Epithelial cell of proximal tubule (primary cell): ENCODE measurements at places on chromosomes 5 and 9. TPM values are rescaled to one million over a fixed set of nuclear protein-coding genes. Genes with fewer than 3 reads are reported as not detected.

The LVRN gene
- total RNA-seq = 0.58 TPM in 1 of 2 replicates, not detected in the other

The RBM27 gene
- 16.5 and 17.4 TPM in 2 replicates for total RNA-seq

The CDX1 gene
- not detected in 2 replicates for total RNA-seq

The TSSK1B gene
- total RNA-seq = not detected in 2 replicates

The MACROH2A1 gene
- total RNA-seq = 390 and 403 TPM in 2 replicates

The GABRP gene
- not detected in 2 replicates for total RNA-seq

The MLANA gene
- total RNA-seq = not detected in 2 replicates

DNA sequence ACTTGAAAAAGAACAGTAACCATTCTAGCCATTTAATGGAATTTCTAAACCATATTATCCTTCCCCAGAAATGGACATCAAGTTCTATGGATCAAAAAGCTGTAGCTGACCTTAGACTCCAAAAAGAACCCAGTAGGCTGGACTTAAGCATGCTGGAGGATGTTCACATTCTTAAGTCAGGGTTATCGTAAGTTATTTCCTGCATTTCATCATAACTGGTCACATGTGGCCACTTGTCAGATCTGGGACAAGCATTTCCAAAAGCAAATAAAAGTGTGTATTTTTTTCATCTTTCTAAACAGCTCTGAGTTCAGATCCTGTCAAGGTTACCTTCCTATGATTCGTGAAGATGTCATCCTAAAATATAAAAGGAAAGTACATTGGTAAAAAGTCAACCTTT lies 274.5 kb upstream of the PTGER4 start:
- DNase-seq = no peak

DNA sequence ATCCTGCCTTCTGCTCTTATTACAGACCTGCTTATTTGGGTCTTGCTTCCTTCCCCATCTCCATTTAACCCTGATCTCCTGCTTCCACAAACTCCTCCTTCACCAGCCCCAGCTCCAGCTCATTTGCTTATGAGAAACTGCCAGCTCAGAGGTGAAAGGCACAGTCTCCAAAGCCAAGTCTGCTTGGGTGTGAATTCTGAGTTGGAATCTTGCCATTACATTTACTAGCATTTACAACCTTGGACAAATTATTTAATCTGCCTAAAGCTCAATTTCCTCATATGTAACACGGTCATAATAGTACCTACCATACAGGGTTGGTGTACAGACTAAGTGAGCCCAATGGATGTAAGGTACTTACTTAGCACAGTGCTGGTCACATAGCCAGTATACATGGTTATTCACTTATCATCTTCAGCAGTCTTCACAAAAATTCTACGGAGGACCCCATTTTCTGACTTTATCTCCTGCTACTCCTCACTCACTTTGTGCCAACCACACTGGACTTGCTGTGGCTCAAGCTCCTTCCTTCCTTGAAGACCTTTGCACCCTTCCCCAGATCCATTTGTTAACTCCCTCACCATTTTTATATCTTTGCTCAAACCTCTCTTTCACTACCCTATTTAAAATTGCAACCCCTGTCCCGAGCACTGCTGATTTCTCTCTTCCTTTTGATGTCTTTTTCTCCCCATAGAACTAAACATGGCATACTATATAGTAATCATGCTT lies 86.2 kb downstream of the DOCK2 start:
- DNase-seq = no peak

DNA sequence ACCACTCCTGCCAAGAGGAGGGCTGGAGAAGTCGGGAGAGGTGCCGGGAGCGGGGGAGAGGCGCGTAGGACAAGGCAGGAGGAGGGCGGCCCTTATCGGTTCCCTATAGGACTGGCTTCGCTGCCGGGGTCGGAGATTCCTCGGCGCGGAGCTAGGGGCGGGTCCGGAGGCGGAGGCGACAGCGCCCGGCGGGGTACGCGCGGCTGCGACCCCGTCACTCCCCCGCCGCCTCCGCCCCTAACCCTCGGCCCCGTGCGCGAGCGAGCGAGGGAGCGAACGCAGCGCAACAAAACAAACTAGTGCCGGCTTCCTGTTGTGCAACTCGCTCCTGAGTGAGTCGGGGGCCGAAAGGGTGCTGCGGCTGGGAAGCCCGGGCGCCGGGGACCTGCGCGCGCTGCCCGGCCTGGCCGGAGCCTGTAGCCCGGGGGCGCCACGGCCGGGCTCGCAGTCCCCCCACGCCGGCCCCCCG lies 2.0 kb downstream of the GLIS3 start:
- DNase-seq = no peak

DNA sequence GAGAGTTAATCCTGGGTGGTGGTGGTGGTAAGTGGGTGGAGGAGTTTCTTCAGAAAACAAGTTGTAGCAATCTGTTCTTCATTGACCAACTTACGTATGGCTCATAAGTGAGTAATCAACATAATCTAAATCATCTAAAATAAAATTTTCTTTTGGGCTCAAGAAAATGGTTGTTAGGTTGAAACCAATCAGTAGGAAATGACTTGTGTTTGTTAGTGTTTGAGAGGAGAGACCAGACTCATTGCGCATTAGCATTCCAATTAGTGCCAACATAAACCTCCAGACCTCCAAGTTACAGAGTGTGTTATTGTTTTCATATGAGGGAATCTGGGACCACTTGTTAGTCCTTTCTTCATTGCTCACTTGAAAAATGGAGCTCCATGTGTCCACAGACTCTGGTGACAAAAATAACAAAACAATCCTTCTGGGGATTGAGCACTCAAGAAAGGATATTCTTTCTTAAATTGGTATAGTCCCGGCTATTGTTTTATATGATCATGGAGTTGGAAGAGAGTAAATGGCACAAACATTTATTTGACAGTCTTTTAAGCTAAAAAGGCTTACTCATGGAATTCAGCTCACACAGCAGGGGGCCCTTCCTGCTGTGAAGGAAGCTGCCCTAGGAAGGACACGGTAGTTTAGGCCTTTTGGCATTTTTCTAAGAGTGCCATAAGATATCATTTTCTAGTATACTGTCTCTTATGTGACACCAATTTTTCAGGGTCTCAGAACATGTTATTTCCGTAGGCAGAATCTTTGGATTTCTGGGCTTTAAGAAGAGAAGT lies 441.1 kb downstream of the EBF1 start:
- no peak for DNase-seq

DNA sequence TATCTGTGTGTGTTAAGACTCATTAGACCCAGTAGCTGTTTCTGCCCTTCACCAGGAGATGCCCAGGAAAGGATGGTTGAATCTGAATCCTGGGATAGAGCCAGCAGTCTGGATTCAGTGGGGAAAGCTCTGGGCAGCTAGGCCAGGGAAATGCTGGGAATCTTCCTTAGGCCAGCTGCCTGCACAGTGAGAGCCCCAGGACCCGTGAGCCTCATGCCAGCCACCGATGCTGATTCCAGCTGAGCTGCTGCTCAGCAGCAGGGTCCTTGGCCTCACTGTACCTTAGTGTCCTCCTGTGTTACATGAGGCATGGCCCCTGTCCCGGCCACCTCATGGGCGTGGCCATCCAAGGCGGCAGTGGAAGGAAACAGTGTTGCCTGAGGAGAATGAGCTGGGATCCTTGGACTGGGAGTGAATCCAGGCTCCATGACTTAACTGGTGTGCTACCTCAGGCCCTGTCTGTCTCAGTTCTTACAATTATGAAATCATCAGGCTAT lies 87.1 kb downstream of the AMBP start:
- DNase-seq = no peak

DNA sequence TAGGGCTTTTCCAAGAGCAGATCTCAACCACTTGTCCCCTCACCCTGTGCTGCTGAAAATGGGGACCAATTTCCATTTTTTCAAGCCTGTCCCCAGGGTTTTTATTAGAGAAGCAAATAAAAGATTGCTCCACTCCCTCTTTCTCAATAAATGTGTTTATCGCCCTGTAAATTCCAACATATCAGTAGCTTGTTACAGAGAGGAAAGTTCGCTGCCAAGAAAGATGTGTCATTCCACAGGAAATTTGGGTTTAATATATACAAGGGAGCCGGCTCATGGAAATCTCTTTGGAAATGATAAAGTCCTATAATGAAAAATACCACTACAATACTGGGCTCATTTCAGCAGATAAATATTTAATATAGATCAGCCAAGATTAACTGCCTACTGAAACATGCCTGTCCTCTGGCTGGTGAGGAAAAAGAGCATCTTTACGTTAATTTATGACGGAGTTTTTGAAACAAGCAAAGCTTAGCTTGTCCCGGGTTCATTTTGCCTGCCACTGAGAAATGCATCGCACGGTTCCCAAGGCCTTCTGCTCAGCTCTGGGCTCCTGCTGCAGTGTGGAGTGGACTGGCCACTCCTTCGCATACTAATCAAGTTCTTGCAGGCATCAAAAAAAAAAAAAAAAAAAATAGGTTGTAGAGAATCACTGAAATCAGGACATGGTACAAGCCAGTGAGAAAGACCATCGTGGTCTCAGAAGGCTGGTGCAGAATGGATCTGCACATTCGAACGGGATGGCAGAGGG lies 84.5 kb downstream of the BRINP1 start:
- no peak for DNase-seq

DNA sequence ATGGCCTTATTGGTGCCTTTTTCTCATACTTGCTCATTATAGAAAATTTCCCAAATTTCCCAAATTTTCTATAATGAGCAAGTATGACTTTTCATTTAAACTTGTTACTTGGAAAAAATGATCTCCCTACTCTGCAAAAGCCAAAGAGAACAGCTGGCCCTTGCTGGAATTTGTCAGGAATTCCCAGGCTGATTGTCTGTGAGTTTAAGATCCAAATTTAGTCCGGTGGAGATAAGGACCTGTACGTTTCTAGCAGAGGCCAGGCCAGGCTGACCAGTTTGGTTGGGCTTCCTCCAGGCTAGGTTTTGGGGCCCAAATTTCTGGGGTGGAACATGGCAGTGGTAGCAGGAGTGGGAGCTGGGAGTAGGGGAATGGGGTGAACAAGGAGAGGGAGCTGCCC lies 51.9 kb downstream of the NEURL1B start:
- no peak for DNase-seq

- DNase-seq = no peak
Measured at GRCh38 chr5:148372166-148372725, 11.5 kb upstream of the FBXO38 start.

DNA sequence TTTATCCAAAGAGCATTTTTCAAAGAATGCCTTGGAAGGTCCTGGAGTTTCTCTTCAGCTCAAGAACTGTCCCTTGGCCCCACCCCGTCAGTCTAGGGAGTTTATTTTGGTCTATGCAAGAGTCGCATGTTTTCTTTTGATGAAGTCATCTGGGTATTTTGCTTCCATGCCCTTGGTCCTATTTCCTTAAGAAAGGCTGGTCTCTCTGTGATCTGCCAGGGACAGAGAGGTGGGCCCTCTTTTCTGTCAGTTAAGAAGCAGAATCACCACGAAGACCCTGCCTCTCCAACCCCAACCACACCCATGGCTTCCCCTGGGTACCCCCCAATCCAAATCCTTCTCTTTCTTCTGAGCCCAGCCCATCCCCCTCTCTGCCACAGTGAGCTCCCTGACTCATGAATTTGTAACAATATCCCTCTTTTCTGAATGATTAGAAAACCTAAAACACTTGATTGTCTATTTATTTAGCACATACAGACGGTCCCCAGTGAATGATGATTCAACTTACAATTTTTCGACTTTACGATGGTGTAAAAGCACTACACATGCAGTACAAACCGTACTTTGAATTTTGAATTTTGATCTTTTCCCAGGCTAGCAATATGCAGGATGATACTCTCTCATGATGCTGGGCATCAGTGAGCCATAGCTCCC lies 163.5 kb upstream of the ADRA1B start:
- no peak for DNase-seq

GRCh38 chr5:169880012-169880663 lies 100.2 kb downstream of the INSYN2B start:
- no peak for DNase-seq

DNA sequence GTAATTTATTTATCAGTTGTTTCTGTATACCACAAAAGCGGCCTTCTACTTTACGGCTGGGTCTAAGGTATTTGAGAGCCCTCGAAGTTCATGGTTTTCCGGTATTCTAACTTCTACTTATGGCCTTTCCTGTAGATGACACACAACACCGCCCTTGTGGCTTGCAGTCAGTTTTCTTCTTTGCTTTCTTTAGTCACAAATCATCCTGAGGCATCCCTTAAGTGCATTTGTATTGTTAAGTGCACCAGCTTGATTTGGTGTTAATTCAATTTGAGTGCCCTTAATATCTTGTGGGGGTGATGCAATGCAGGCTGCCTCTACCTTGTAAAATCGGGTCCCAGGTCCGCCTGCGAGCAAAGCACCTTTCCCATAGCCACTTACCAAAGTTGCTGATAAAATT lies 511.9 kb downstream of the CCDC171 start:
- DNase-seq = no peak

DNA sequence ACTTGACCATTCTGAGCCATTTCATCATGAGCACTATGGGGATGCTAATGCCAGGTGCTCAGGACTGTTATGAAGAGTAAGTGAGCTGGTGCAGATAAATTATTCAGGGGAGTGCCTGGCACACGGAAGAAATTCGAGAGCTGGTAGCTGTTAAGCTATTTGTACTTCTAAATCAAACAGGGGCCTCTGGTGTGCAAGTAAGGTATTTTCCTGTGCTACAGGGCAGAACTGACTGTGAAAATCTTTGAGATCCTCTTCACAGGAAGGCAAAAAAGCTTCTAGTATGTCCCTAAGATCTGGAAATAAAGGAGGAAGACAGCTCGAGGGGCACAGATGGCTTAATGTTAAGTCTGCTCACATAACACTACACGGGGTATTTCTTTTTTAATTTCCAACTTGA lies 106.3 kb upstream of the SPOCK1 start:
- no peak for DNase-seq

- no peak for DNase-seq
Measured at GRCh38 chr9:133405508-133406438, 12.0 kb downstream of the REXO4 start.
